ENCODE measurements at places on chromosomes 7 and 10.

- DNase-seq: no peak
Observed at GRCh38 chr10:92264249-92264648, 26.6 kb downstream of the CPEB3 start.

DNA sequence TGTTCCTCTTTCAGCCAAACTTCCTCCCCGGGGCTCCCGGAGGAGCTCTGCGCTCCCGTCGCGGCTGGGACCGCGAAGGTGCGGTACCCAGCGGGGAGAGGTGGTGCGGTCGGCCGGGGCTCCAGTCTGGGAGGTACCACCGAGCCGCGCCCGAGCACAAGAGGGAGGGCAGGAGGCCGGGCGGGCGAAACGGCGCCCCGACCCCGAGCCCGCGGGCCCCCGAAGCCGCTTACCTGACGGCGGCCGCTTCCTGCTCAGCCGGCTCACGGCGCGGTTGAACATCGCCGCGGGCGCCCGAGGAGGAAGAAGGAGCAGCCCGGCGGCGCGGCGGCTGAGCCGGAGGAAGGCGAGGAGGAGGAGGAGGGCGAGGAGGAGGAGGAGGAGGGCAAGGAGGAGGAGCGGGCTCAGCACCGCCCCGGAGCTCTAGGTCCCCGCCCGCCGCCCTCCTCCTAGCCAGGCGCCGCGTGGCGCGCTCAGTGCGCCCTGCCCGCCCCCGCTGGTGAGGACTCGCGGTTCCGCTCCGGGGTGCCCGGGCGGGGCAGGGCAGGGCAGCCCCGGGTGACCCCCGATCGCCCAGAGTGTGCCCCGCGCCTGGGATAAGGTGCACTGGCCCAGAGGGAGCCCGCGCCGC is at the start of gene RGS10:
Gene RGS10 (minus strand): TSS at position 363 of the 631 bp plus-strand sequence. CDS start 81 bp downstream, at position 282.
- peak; percentile 70 for DNase-seq

DNA sequence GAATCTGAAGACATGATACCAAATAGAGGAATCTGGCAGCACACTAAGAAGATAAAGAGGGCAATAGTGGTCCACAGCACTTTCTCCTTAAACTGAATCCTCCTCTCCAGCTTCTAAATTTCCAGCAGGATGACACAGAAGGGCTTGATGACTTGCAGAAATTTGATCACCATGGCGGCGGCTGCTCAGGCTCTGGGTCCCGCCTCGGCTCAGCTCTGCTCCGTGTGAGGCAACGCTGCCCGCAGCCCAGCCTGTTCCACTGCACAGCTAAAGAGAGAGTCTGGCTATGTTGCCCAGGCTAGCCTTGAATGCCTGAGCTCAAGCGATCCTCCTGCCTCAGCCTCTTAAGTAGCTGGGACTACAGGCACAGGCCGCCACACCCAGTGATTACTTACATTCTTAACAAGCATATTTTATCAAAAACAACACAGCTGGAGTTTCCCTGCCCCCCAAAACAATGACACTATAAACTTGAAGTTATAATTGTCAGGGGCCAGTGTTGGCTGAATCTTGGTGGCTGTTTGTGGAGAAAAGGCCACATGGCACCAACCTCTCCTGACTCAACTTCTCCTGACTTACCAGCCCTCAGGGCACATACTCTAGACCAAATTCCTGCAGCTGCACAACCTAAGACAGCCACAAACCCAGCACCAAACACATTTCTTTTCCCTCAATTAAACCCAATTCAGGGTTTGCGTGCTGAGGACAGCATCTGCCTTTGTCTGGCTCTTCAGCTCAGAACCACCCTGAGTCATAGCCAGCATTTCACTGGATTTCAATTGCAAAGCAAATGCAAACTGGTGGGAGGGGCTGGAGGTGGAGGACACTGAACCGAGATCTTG is 11.6 kb upstream of the TNPO3 start:
- DNase-seq: no peak

DNA sequence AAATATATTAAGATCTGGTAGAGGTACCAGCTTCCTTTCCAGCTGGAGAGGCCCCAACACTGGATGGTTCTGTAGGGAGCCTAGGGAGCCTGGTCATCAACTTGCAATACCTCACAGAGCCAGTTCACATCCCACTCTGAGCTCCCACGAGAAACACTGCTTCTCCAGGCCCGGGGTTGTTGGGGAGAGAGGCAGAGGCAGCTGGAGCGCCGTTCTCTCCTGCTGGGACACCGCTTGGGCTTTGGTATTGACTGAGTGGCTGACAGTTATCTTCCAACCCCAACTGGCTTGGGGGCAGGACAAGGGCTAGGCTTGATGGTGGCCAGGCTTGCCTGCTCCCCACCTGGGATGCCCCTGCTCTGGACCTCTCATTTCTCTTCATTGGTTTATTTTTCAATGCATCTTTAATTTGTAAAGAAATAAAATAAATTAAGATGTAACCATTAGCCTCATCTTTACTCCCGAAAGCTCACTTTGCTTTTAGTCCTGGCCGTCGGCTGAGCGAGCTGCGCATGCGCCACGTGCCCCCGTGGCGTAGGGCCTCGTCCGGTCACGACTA is 10.0 kb upstream of the CHCHD1 start:
- peak; percentile 78 for DNase-seq

GRCh38 chr7:145557805-145558204 is 558.8 kb upstream of the CNTNAP2 start:
- DNase-seq: no peak

DNA sequence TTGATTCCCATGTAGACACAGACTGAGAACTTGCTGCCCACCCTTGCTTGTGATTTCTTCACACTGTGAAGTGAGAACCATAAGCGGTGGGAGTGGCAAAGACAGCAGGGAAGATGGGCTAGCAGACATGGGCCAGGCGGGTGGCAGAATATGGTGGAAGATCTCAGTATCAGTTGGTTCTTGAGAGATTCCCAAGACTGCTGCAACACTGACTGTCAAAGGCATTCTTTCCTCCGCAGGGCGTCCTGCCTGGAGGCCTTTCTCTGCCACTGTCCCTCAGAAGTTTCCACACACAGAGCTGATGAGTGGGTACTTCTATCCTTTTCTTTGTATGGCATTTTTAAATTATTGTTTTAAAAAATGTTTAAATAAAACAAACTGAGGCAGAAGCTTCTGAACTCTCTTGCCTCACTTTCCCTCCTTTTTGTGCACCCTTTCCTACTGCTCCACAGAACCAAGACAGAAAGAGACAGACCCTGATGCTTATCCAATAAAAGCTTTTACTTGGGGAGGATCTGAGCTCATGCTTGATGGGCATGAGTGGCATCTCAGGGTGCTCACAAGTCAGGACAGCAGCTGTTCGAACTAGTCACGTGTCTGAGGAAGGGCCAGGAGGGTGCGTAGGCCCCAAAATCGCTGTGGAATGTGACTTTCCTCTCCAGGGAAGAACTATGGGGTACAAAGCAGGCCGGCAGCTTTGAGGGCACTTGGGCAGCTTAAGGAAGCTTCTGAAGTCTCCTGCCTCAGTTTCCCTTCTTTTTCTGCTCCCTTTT is 104.7 kb upstream of the PCGF5 start:
- DNase-seq: no peak

DNA sequence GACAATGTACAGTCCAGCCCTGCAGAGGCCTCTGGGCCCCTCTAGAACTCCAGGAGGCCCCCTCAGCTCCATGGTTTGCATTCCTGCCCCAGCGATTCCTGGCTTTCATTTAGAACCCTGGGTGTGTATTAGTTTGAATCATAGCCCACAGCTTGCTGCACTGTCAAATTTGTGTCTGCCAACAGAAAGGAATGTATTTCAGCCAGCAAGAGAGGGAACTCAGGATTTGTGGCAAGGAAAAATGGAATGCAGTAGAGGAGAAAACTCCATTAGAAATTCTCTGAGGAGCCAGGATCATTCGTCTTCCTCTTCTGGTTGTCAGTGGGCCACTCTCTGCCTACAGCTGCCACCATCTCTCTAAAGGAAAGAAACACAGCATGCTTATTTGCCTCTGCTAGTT is 27.9 kb upstream of the WDR11 start:
- DNase-seq: no peak

- no peak for DNase-seq
Observed at GRCh38 chr7:68107968-68108367, 1111.3 kb downstream of the TYW1 start.

DNA sequence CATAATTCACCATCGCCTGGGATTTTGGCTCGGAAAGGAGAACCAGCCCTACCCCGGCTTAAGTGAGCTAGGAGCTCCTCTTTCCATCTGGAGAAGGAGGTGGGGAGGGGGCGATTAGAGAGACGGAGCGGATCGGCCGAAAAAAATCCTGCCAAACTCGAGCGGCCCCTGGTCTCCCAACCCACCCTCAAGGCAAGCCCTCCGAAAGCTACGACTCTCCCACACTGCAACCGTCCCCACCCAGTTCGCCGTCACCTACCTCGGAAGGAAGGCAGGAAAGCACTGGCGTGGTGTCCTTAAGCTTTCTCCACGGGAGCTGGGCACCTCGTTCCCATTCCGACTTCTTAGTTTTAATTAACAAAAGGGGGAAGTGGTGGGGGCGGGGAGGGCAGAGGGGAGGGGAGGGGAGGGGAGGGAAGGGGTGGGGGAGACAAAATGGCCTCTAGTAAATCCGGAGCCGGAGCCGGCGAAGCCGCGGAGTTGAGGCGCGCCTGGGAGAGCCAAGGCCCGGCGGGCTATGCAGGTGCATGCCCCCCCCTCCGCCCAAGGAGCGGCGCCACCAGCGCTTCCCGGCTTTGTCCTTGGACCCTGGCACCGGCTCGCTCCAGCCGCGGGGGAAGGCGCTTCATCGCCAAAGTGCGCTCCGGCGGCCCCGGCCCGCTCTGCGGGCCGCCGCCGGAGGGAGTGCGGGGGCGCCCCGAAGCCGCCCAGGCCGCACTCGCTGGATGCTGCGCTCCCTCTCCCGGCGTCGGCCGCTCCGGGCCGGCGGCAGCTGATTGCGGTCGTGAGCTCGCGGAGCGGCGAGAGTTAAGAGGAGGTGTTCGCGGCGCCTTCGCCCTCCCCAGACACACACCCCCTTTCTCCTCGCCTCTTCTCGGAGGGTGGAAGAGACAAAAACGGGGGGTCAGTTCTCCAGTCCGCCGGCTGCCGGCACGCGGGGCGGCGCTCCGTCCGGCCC is at the start of gene LRRC4:
Gene LRRC4 (minus strand): TSS at position 784 of the 958 bp plus-strand sequence. CDS start 797 bp downstream, outside the sequence.
- no peak for DNase-seq

DNA sequence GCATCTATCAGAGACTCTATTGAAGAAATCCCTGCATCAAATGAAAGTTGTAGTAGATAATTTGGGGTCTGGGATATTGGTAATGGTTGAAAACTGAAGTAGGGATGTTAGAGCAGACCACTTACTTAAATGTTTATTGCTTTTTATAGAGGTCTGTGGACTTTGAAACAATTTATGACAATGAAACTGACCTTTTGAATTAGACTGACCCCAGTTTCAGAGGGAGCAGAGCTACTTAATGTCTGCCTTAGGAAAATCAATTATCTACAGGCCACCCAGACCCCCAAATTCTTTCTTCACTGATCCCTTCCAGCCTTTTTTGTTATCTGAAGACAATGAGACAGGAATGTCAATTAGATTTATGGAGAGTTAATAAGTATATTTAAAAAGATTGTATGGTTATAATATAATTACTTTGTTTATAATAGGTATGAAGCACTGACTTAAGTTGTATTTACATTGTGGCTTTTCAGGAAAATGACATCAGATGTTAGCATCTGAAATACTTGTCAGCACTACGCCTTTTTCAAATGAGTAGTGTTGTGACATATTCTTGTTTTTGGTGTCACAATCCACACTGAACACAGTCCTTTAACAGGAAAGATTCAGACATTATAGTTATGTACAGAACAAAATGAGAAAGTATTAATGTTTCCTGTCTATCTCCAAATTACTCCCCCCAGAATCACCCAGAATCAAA is 13.9 kb downstream of the MGAM2 start:
- no peak for DNase-seq

DNA sequence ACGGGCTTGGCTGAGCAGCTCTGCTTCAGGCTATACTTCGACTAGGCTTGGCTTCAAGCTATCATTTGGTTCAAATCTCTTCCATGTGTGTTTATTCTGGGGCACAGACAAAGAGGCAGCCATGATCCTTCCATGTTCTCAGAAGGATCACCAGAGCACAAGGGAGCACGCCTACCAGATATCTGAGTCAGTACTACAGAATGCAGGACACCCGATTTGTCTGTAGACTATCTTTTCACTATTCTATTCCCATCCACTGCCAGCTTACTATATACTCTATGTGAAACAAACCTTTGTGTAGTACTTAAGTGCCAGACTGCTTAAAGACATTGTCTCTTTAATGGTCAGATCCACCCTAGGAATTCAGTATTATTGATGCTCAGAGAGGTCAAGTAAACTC is 35.1 kb downstream of the CH25H start:
- DNase-seq: no peak

GRCh38 chr7:51060536-51060935 is 256.1 kb downstream of the COBL start:
- no peak for DNase-seq
